ENCODE measurements at places on chromosomes 3 and 15.

DNA sequence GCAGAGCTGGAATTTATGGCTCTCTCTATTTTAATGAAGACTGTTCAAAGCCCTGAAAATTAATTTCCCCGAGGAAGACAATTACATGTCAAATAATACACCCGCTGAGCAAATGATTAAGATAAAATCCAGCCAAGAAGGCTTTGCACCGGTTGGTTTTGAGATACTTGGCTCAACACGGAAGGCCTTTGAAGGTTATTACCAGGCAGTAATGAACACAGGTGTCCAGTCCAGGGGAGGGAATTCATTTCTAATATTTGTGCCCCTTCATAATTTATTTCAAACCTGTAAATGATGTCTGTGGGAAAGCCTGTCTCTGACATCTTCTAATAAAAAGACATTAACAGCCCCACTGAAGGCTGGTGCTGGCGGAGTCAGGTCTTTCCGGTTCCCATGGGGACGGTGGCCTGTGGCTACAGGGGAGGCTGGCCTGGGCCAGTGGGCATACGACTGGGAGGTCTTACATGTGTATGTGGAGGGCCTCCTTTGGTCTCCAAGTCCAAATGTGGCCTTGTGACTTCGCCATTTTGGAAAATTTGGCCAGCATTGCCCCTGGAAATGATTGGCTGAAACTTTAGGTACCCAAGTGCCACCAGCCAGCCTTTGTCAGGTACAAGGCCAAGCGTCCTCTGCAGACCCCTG is 49.9 kb upstream of the IQSEC1 start:
- no peak for DNase-seq

GRCh38 chr15:68465861-68466560 is 34.0 kb upstream of the ITGA11 start:
- no peak for DNase-seq

DNA sequence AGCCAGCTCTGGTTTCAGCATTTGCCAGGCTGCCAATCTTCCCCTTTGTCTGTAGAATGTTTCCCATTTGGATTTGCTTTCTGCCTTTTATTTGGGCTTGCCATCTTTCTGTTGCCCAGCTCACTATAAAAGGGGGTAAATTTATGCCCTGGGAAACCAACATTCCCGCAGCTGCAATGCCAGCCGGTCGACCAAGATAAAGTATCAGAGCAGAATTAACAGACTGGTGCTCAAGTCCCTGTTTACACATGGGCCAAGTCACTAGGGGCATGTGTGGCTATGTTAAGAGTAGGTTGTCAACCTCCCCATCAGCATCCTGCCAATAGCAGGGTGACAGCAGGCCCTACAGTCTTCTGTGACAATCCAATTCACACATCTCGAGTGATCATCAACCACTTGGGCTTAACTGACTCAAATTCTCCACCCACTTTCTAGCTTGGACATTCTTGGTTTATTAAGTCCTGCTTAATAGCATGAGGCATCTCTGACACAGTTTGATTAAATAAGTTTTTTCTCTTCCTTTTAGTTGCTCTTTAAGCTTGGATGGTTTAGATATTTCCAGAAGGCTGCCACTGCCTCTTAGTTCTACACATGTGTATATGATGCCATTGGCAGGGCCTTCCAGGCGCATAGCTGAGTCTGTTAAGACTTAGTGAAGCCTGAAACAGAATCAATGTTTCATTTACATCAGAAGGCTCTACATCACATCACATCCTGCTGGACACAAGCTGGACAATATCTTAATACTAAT is 24.1 kb upstream of the VEPH1 start:
- no peak for DNase-seq

DNA sequence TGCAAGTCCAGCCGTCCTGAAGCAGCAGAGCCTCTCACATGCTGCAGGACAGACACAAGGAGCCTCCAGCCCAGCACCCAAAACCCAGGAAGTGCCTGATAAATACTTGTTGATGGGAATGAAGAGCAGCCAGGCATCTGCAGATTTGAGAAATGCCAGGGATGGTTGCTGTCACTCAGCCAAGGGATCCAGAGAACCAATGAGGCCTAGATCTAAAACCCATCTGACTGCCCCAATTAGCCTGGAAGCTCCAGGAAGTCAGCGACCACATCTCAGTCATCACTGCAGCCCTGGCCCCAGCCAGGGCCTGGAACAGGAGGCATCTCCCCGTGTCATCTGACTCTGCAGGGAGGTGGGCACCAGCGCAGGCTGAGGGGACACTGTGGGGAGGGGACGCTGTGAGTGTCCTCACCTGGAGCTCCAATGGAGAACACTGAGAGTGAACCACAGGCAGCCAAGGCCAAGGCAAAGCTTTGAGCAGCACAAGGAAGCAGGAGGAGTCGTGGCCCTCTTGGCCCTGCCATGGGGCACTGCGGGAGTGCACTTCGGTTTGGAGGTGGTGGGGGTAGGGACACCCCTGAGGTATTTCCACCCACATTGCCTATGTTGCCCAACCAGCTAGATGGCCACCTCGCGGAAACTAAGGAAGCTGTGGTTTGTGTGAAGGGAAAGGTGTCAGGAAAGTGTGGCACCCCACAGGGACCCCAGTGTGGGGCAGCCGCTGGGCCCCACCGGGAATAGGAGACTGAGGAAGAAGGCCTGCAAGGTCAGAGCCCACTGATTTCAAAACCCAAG is 229.5 kb downstream of the VPS13C start:
- DNase-seq: no peak

DNA sequence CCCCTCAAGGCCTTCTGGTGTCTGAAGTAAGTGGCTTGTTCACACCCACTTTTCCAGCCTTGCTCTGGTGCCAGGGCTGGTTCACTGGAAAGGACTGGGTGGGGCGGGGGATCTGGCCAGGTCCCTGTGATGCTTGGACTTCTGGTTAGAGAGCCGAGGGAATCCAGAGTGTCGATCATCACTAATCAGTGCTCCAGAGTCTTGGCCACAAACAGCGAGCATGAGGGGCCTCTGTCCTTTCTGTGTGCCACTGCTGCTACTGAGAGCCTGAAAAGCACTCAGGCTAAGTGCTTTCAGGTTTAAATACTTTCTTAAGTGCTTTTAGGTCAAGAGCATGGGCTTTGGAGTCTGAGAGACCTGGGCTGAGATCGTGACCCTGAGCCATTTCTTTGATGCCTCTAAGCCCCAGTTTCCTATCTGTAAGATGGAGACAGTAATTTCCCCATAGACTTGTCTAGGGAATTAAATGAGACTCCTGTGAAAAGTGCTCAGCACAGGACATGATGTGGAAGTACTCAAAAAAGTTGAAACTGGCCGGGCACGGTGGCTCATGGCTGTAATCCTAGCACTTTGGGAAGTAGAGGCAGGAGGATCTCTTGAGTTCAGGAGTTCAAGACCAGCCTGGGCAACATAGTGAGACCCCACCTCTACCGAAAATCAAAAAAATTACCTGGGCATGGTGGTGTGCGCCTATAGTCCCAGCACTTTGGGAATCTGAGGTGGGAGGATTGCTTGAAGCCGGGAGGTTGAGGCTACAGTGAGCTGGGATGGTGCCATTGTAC is 53.8 kb upstream of the SEC22A start:
- DNase-seq: no peak

DNA sequence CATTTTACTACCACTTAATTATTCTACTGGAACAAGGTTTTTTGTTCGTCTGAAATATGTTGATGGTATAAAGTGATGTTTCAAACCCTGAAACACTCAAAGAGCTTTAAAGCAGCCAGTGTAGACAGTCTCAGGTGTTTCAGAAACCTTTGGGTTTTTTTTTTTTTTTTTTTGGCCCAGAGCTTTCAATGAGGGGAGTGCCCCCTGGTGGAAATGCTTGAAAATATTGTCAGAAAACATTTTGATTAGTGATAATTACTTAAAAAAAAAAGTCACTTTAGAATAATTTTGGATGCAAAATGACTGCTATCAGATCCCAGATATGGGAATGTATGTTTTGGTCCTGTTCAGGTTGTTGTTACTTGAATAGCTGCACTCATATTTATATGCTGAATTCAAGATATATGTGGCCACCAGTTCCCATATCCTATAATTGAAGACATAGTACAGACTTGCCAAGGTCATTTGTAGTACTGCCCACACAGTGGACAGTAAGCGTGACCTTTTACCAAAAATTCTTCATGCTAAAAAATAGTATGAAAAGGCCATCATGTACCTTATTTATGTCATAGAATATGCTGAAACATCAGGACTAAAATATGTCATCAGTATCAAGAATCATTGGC is 35.9 kb downstream of the SATB1 start:
- DNase-seq: peak; percentile 6

DNA sequence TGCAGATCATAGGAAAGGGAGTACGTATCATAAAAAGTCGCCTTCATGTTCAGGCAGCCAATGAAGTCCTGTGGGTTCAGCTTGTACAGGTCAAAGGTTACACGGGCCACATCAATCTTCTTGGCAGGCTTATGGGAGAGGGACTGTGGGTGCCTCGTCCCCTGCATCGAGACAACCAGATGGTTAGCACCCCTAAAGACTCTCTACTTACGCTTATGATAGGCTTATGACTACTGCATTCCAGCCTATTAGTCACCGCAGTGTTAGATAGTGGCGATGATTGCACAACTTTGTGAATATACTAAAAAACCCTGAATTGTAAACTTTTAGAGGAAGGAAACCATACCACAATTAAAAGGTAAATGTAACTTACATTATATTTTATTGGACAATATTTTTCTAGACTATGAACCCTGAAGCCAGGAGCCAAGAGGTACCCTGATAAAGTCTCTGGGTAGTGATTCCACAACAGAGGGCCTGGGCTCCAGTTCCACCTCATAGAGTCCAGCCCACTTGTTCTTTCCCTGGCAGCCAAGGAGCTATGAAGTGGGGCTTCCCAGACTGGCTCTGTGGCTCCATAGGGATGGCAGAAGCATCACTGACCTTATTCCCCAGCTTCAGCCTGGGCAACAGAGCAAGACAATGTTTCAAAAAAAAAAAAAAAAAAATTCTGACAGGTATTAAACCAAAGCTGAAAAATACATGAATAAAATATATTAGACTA is 2.5 kb upstream of the FANCD2 start:
- no peak for DNase-seq

DNA sequence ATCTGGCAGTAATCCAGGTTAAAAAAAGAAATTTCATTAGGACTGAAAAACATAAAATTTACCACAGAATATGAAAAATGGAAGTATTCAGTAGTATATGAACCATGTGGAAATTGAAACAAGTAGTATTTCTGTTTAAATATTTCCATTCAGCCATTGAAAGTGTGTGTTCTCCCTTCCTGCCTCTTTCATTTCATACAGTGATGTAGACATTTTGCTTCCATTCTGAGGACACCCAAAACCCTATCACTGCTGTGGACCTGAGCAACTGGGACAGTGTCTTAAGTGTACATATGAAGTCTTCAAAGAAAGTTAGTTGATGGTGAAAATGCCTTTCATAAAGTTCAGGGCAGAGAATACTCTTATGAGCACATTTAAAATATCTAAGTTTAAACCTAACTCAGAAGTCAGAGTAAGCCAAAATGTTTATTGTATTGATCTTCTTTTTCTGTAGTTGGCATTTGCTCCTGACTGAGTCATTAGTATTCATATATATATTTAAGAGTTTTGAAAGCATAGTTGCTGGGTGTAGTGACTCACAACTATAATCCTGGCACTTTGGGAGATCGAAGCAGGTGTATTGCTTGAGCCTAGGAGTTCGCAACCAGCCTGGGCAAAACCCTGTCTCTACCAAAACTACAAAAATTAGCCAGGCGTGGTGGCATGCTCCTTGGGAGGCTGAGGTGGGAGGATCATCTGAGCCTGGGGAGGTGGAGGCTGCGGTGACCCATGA is 198.8 kb downstream of the KLHL25 start:
- DNase-seq: no peak

All from NCI-H748 treated with DMSO at 0.1 percent for 48 hours (cell line).